ENCODE measurements at places on chromosomes 5 and 9. TPM values are rescaled to one million over a fixed set of nuclear protein-coding genes. Genes with fewer than 3 reads are reported as not detected.

DNA sequence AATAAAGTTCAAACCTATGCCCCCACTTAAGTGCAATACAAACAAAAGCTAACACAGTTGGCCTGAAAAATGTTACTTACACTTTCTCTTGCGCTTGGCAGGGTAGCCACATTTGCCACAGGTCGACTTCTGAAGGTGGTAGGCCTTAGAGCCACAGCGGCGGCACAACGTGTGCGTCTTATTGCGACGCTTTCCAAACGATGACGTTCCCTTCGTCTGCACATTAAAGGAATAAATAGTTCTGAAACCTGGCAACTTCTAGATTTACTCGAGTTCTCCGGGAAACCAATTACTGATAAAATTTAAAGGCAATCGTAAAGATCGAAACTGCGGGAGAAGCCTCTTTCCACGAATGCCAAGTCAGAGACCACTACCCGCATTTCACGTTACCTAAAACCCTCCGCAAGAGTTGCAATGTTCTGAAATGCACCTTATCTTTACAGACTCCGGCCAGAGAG, 602 bp downstream of the RPL37 start:
- no peaks in the 10 kb centered on the region for H3K27me3 ChIP-seq
- peaks cover 57% of the 10 kb centered on the region for H3K36me3 ChIP-seq
- H3K27ac ChIP-seq = peak overlapping the region; percentile 98
- H3K4me3 ChIP-seq = peak overlapping the region; percentile 99

DNA sequence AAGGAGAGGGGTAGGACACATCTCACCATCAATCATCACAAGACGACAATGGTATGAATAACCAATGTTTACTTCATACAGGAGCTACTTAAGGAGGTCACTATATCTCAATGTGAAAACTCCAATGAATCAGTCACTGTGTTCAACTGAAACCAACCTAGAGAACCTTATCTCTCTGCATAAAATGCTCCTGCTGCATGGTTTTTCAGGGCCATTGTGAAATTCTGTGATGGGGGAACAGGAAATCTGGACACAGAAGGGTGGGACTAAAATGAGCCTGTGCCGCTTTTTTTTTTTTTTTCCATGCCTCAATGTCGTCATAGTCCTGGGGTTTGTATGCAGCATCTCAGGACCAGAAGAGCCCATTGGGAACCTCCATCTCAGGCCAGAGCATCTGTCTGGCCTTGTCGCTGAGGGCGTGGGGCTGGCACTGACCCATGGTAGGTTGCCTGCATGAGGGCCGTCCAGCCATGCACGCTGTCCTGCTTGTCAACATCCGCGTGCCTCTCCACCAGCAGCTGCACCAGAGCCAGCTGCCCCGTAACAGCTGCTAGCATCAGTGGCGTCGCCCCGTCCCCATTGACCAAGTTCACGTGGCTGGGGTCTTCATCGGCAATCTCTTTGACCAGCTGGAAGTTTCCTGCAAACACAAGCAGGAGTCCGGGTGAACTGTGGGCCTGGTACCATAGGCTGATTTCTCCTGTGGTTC, 12.7 kb downstream of the ANKS6 start:
- no peaks in the 10 kb centered on the region for H3K27me3 ChIP-seq
- no peak overlapping the region for H3K27ac ChIP-seq
- DNase-seq = peak; percentile 19
- H3K4me3 ChIP-seq = no peak overlapping the region
- H3K4me1 ChIP-seq = no peaks in the 10 kb centered on the region

- no peak for DNase-seq
- no peak overlapping the region for H3K4me3 ChIP-seq
- H3K4me1 ChIP-seq = peaks cover 33% of the 10 kb centered on the region
- H3K36me3 ChIP-seq = peaks cover 3% of the 10 kb centered on the region
Measured at GRCh38 chr9:84300271-84300670, 40.3 kb downstream of the SLC28A3 start.

ZCCHC10 gene
- 24.7 TPM for total RNA-seq

DNA sequence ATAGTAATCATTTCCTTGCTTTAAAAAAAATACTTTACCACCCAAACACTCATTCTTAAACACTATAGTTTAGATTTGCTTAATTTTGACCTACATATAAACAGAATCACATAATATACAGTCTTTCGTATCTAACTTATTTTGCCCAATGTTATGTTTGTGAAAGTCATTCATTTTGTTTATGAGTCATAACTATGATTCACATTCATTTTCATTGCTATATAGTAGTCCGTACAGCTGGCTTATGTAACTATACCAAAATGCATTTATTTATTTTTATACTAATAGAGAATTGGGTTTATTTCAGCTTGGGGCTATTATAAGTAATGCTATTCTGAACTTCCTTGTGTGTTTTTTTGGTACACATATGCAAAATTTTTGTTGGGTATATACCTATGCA, 33.9 kb upstream of the FOXI1 start:
- no peaks in the 10 kb centered on the region for H3K4me1 ChIP-seq
- no peaks in the 10 kb centered on the region for H3K27me3 ChIP-seq
- no peak overlapping the region for H3K27ac ChIP-seq
- DNase-seq = no peak
- H3K36me3 ChIP-seq = peaks cover 67% of the 10 kb centered on the region

- H3K27me3 ChIP-seq = no peaks in the 10 kb centered on the region
- H3K27ac ChIP-seq = no peak overlapping the region
- no peaks in the 10 kb centered on the region for H3K36me3 ChIP-seq
- H3K4me1 ChIP-seq = no peaks in the 10 kb centered on the region
- peak; percentile 28 for DNase-seq
Measured at GRCh38 chr9:134895908-134896833, 15.6 kb downstream of the FCN2 start.

THBS4 gene
- total RNA-seq = 3.6 TPM

WNK2 gene
- not detected for total RNA-seq

- no peak for DNase-seq
- no peak overlapping the region for H3K27ac ChIP-seq
- H3K4me1 ChIP-seq = no peaks in the 10 kb centered on the region
Measured at GRCh38 chr9:114190563-114190905, 35.2 kb downstream of the COL27A1 start.

- H3K27me3 ChIP-seq = peaks cover under 1% of the 10 kb centered on the region
- no peak for DNase-seq
- H3K4me3 ChIP-seq = no peak overlapping the region
- H3K4me1 ChIP-seq = peaks cover 12% of the 10 kb centered on the region
Measured at GRCh38 chr9:126844085-126844484, 16.4 kb upstream of the ZBTB34 start.

GRCh38 chr5:110072651-110073050, 382.9 kb downstream of the MAN2A1 start:
- H3K27me3 ChIP-seq = no peaks in the 10 kb centered on the region
- H3K4me1 ChIP-seq = no peaks in the 10 kb centered on the region
- H3K4me3 ChIP-seq = no peak overlapping the region
- no peak for DNase-seq
- H3K36me3 ChIP-seq = peaks cover 6% of the 10 kb centered on the region
- no peak overlapping the region for H3K27ac ChIP-seq

- peaks cover 39% of the 10 kb centered on the region for H3K36me3 ChIP-seq
- no peak for DNase-seq
- peaks cover 50% of the 10 kb centered on the region for H3K4me1 ChIP-seq
Measured at GRCh38 chr9:114722937-114723620, 41.1 kb upstream of the TEX48 start.

GRCh38 chr5:125261505-125262250, 515.2 kb upstream of the ZNF608 start:
- no peak overlapping the region for H3K4me3 ChIP-seq
- no peaks in the 10 kb centered on the region for H3K27me3 ChIP-seq

DNA sequence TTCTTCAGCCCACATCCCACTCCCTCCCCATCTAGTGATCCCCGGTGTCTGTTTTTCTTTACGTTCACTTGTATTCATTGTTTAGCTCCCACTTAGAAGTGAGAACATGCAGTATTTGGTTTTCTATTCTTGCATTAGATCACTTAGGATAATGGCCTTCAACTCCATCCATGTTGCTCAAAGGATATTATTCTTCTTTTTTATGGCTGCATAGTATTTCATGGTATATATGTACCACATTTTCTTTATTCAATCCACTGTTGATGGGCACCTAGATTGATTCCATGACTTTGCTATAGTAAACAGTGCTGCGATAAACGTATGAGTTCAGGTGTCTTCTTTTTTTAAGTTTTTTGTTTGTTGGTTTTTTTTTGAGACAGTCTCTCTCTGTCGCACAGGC, 29.1 kb upstream of the CCNB1 start:
- H3K27ac ChIP-seq = no peak overlapping the region
- DNase-seq = no peak
- peaks cover 8% of the 10 kb centered on the region for H3K36me3 ChIP-seq

GRCh38 chr5:61600945-61601511, 269.0 kb downstream of the ZSWIM6 start:
- peaks cover 27% of the 10 kb centered on the region for H3K27me3 ChIP-seq
- H3K36me3 ChIP-seq = no peaks in the 10 kb centered on the region
- no peak overlapping the region for H3K4me3 ChIP-seq
- no peak for DNase-seq
- no peak overlapping the region for H3K27ac ChIP-seq
- no peaks in the 10 kb centered on the region for H3K4me1 ChIP-seq

CNTNAP3B gene
- not detected for total RNA-seq

DNA sequence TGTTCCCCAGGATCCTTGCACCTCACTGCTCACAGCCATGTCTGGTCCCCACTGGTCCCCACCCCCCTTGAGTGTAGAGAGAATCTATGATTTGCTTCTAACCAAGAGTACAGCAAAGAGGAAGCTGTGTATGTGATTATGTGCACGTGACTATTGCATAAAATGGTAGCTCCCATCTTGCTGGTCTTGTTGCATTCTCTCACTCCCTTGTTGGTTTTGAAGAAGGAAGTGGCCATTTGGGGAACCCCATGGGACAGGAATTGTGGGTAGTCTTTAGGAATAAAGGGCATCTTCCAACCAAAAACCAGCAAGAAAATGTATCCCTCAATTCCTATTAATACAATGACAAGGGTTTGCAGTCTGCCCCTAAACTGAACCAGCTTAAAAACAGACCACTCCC, 5.2 kb upstream of the FCN2 start:
- H3K4me1 ChIP-seq = no peaks in the 10 kb centered on the region
- H3K27ac ChIP-seq = no peak overlapping the region
- no peaks in the 10 kb centered on the region for H3K36me3 ChIP-seq
- H3K27me3 ChIP-seq = peaks cover 6% of the 10 kb centered on the region
- H3K4me3 ChIP-seq = no peak overlapping the region

- H3K4me3 ChIP-seq = no peak overlapping the region
- no peaks in the 10 kb centered on the region for H3K27me3 ChIP-seq
- peaks cover 47% of the 10 kb centered on the region for H3K36me3 ChIP-seq
- H3K27ac ChIP-seq = no peak overlapping the region
- DNase-seq = no peak
Measured at GRCh38 chr5:133990396-133990795, 14.4 kb downstream of the VDAC1 start.

UCK1 gene
- total RNA-seq = 29.6 TPM

DNA sequence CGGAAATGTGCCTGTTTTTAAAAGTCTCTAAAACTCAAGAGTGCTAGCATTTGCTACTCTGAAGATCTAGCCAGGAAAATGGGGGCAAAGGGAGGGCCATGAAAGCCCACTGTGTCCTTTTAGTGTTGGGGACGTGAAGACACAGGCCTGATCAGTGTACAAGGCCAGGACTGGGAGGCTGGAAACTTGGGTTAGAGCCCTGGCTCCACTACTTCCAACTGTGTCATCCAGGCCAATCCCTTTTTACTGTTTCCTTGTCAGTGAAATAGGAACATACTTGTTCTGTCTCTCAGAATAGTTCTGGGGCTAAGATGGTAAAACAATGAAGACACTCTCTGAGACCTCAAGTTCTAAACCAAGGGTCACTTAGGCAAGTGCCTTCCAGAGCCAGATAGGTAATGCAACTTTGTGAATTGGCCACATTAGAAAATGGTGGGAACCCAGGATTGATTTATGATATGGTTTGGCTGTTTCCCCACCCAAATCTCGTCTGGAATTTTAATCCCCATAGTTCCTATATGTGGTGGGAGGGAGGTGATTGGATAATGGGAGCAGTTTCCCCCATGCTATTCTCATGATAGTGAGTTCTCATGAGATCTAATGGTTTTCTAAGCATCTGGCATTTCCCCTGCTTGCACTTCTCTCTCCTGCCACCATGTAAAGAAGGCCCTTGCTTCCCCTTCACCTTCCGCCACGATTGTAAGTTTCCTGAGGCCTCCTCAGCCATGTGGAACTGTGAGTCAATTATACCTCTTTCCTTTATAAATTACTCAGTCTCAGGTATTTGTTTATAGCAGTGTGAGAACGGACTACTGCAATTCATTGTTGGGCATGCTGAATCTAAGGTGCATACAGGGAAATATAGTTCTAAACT, 30.4 kb upstream of the B4GALT1 start:
- H3K36me3 ChIP-seq = no peaks in the 10 kb centered on the region
- H3K27ac ChIP-seq = no peak overlapping the region
- peaks cover 21% of the 10 kb centered on the region for H3K4me1 ChIP-seq
- no peak for DNase-seq
- H3K27me3 ChIP-seq = peaks cover 5% of the 10 kb centered on the region

- H3K27me3 ChIP-seq = no peaks in the 10 kb centered on the region
- H3K4me3 ChIP-seq = no peak overlapping the region
- H3K27ac ChIP-seq = no peak overlapping the region
Measured at GRCh38 chr5:93791518-93791972, 50.1 kb upstream of the POU5F2 start.

MEIKIN gene
- total RNA-seq = not detected

GRCh38 chr9:8384091-8384490, 584.5 kb upstream of the DMAC1 start:
- H3K27me3 ChIP-seq = peaks cover 3% of the 10 kb centered on the region
- H3K4me1 ChIP-seq = no peaks in the 10 kb centered on the region
- no peaks in the 10 kb centered on the region for H3K36me3 ChIP-seq
- no peak overlapping the region for H3K27ac ChIP-seq
- H3K4me3 ChIP-seq = no peak overlapping the region

DNA sequence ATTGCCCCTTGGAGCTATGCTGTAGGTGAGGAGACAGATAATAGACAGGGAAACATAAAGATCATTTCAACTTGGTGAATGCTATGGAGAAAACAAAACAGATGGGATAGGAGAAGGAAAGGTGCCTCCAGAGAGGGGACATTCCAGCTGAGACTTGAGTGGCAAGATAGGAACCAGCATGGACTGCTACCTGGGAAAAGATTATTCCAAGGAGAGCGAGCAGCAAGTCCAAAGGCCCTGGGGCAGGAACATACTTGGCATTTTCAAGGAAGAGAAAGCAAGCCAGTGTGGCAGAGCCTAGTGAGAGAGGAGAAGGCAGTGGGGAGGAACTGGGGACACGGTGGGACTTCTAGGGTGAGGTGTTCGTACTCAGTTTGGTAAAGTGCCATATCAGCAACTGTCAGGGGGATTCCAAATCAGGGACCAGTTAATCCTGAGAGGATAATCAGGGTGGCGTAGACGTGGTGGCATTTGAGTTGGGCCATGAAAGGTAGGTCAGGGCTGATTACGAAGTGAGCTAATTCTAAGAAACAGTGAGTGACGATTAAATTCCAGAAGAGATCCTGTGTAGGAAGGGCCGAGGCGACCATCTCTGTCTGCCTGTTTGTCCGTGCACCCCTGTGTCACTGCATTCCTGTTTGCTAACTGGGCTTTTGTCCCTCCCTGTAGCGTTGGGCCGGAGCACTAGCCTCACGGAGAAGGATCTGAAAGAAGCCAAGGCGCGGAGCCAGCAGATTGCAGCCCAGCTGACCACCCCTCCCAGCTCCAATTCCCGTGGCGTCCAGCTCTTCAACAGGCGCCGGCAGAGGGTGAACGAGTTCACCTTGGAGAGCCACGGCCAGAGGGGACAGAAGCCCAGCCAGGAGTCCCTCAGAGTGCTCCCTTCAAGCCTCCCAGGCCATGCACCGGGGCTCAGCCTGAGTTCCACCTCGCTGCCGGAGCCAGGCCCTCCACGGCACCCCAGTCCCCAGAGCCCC, 7.1 kb downstream of the SYNPO start:
- H3K4me1 ChIP-seq = no peaks in the 10 kb centered on the region
- H3K27me3 ChIP-seq = peaks cover 8% of the 10 kb centered on the region
- no peak for DNase-seq
- no peak overlapping the region for H3K4me3 ChIP-seq

NAIP gene
- 7.2 TPM for total RNA-seq

Measured in activated CD8-positive, alpha-beta memory T cell treated with anti-CD3 and anti-CD28 coated beads, Interleukin-2, amount 10 ng/mL, durations not matched to agents 7 days and 5 days (primary cell).